NCI-H82 (cell line): ENCODE measurements at places on chromosomes 13 and 19.

GRCh38 chr13:77946522-77946921 lies 27.9 kb upstream of the EDNRB start:
- no peak for DNase-seq

DNA sequence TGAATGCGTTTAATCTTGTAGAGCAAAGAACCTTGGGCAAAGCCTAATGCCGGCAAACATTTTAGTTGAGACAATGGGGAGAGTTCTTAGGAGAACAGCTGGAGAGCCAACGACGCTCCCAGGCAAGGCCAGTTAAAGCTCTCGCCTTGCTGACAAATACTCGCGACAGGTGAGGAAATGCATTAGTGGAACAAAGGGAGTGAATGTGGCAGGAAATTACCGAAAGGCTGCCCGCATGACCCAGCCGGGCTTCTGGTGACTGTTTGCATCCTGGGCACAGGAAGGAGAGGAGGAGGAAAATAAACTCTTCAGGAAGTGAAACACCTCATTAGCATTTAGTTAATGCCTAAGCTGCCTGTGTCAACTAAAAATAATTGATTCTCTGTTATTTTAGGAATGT lies 74.6 kb downstream of the SHISA2 start:
- peak; percentile 95 for DNase-seq

- DNase-seq: no peak
These were observed 86.5 kb upstream of the FBXL3 start for GRCh38 chr13:77113496-77113895.

- DNase-seq: no peak
These were observed at the start of gene LACC1 for GRCh38 chr13:43879755-43880181. LACC1 (plus strand) TSS chr13:43879904; CDS start chr13:43880986, 1,082 bp downstream.

- DNase-seq: no peak
These were observed 12.1 kb downstream of the SLC25A15 start for GRCh38 chr13:40801255-40802217.

- no peak for DNase-seq
These were observed 29.8 kb upstream of the ZNF254 start for GRCh38 chr19:24057144-24057543.

DNA sequence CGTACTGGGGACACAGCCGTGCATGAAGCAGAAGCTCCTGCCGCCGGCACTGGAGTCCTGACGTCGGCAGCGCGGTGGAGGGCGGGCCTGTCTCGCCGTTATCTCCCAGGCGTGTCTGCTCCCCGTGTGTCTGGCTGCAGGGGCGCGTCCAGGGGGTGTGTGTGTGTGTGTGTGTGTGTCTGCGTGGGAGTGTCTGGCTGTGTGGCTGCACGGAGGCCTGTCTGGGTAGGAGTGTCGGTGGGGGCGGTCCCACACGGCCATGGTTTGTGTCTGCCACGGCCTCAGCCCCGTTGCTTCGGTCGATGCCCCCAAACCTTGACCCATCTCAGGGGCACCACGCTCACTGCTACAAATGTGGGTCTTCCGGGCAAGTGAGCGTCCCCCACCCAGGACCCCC lies 18.3 kb downstream of the ARID3A start:
- DNase-seq: no peak

DNA sequence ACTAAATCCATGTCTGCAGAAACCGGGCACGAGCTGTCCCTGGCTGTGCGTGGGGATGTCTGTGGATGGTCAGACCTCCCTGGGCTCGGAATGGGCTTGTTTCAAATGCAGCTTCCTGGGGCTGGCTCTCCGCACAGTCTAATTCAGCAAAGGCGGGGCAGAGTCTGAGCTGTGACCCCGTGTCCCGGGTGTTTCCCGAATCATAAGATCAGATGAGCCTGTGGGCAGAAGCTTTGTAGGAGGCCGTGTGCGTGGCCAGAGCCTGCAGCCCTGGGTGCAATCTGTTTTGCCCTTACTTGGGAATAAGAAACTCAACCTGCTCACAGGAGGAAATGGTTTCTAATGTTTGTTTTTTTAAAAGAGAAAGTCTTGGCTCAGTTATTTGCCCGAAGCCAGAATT lies 13.9 kb upstream of the GNA11 start:
- no peak for DNase-seq

- no peak for DNase-seq
These were observed 4.3 kb upstream of the NAXD start for GRCh38 chr13:110610955-110611595.

DNA sequence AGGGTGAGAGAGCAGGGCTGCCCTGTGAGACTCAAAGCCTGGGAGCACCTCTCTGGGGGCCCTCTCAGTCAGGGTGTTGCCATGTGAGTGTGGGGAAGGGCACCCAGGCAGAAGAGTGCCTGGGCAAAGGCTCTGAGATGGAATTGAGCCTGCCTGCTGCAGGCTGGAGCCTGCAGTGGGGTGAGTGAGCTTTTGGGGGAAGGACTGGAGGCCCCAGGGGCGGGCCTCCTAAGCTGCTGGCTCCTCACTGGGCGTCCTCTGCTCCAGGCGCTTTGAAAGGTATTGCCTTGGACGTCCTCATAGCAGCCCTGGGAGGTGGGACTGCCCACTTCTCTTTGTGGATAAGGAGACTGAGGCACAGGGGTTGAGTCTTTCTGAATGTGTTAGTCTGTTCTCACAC lies 60.3 kb downstream of the ARHGEF7 start:
- no peak for DNase-seq
